ENCODE measurements at places on chromosomes 16 and 17.
A peak's percentile ranks its signal among the peaks of the same experiment; 100 is the strongest.

GRCh38 chr16:86905302-86905701, 327.0 kb downstream of the FOXL1 start:
- DNase-seq: no peak

DNA sequence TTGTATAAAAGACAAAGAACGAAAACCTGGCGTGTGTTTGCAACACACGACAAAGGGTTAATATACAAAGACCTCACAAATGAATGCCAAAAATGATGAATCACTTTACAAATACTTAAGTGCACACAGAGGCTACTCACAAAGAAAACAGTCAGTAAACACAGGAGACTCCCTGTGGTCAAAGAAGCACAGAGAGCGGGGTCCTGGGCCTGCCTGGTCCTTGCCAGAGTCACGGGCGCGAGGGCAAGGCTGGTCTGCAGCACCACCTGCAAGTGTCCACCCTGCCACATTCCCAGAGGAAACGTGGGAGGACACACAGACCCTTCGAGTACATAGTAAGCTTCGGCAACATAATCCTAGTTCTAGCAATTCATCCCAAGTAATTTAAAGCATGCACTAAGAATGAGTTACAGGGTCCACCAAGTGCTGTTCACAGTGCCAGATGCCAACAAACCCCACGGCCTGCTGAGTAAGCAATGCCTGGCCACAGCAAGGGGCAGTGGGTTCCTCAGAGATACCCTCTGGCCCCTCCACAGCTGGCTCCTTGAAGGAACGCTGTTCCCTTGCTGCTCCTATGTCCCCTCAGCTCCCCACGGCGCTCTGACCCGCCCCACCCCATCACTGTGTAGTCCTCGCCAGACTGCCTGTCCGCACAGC, 24.6 kb upstream of the FAAP100 start:
- DNase-seq: no peak

DNA sequence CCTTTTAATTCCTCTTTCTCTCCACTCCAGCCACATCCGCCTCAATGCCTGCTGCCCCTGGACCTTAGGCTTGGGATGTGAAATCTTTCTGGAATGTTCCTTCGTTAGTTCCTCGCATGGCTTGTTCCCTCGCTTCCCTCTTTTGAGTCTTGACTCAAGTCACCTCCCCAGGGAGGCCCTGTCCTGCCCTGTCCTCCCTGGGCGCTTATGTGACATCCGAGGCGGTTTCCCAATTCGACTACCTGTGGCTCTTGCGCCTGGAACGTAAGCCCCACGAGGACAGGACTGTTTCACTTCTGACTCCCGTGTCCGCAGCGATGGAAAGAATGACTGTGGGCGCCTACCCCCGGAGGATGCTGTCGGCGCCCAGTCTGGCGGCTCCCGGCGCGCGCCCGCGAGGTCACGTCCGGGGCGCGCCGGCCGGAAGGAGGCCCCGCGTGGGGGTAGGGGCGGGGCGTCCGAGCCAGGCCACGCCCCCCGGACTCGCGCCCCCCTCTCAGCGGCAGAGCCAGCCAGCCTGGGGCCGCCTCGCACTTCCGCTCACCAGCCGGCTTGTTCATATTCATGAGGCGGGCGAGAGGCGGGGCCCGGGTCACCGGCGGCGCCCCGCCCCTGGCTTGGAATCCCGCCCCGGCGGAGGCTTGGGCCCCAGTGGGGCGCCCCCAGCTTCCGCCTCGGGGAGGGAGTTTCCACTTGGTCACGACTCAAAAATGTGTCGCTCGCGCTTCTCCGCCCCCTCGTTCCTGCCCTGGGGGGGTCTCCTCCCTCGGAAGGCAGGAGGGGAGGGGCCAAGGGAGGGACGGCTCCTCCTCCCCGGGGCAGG, 8.4 kb upstream of the GLIS2 start:
- peak; percentile 96 for DNase-seq

DNA sequence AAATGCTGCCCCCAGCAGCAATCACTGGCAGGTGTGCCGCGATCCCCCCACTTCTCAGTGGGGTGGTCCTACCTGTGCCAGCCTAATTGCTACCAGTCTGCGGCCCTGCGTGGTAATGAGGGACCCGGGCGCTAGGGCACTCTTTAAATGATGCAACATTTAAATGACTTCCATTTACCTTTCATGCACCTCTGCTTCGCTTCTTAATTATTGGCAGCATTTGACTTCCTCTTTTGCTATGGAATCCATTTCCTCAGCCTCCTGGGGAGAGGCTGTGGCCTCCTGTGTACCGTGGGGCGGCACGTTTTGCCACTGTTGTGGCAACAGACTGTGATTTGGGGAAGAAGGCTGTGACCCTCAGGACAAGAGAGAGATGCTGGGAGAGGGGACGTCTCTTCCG, 86.1 kb downstream of the RPA1 start:
- DNase-seq: no peak

DNA sequence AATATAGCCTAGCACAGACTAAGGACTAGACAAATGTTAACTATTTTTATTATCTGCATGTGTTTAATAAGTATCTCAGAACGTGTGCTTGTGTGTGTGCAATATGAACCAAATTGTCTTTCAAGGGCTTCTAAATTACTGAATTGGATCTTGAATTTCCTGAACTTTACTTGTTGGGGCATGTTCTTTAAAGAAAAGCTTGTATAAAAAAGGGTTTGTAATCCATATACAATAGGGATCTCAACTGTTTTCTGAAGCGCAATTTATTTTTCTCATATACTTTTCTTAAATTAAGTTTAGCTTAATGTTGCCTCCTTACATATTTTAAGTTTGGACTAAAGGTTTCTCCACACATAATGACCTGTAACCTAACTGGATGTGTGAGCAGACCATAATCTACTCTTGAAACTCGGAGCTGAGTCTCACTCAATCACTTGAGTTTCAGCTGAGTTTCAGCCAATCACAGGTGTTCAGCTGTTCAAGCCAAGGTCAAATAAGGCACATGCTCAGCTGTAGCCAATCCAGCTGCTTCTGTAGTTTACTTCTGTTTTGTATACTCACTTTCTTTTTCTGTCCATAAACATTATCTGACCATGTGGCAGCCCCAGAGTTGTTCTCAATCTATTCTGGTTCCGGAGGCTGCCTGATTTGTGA, 72.3 kb downstream of the CDK5R1 start:
- DNase-seq: no peak

DNA sequence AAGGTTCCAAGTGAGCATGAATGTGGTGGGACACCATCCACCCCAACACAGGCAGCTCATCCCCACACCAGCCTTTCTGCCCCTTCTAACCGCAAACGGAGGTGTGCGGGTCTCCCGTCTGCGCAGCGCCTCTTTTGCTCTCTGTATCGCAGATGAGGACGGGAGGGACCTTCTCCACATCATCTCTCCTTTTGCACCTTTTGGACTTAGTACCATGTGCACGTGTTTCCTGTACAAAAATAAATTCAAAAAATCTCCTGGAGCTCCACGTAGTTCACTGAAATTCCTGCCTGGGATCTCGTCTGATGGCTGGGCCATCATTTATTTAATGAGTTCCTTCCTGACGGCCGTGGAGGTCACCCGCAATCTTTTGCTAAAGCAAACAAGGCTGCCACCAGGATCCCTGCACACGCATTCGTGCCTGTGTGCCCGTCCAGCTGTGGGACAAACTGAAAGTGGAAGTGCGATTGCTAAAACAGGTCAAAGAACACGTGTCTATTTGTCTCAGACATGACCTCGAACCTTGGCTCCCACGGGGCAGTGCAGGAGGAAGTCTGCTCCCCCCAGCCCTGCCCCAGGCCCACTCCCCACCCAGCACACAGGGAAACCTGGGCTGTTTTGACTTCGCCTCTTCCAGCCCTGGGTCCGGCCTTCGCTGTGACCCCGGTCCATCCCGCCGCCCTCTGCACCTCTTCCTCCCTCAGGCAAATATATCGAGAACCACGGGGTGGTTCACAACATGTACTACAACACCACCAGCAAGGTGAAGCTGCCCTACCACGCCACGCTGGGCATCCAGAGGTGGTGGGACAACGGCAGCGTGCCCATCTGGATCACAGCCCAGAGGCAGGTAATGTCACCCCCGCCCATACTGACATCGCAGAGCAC, 2.3 kb downstream of the ENPP7 start:
- no peak for DNase-seq

DNA sequence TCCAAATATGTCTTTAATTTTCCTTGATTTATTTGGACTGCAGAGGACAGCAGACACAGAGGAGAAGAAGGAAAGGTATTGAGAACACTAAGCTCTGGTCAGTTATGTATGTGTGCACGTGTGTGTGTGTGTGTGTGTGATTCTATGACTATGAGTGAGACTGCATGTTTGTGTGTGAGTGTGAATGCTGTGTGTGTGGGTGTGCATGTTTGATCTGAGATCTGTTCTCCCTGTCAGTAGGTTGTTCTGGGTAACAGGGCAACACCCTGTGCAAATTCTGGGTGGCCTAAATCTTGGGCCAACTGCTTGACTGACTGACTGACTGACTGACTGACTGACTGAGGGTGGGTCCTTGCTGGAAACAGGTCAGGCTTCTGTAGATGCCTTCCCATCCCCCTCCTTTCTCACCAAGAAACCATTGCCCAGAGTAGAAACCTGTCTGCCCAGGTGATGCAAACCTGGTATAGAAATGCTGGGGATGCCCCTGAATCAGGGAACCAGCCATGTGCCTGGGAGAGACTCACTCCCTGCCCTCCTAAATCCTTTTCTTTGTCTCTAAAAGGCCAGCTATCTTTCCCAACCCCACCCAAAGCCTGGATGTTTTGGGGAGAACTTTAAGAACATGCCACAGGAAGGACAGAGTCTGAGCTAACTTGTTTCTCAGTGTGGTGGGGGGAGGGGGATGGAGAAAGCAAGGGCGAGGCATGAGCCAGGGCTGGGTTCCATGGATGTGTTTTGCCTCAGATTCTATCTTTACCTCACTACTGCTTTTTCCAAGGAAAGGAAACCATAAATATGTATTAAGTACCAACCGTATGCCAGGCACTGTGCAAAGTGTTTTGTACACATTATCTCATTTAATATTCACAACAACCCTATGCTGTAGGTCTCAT, 4.5 kb upstream of the NR1D1 start:
- no peak for DNase-seq

GRCh38 chr16:77195411-77195810, 3.8 kb upstream of the SYCE1L start:
- DNase-seq: no peak

- DNase-seq: no peak
Observed at GRCh38 chr17:69213059-69213813, 15.4 kb downstream of the ABCA10 start.

- DNase-seq: no peak
Observed at GRCh38 chr17:76682296-76682695, 28.5 kb downstream of the MXRA7 start.

GRCh38 chr17:28756049-28756804, 12.4 kb downstream of the TRAF4 start:
- no peak for DNase-seq

DNA sequence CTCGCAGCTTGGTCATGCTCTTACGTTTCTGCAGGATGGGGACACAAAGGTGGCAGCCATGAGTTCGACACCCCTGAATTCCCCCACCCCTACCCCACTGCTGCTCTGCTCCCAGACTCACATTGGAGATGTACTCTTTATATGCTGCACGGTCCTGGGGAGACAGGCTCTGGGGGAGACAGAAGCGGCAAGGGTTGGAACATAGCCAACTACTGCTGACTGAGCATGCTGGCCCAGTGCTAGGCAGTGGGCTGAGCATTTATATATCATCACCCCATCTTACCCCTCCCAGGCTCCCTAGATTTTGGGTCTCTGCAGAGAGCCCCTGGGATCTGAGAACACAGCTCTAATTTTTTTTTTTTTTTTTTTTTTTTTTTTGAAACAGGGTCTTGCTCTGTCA, 8.1 kb upstream of the ATXN7L3 start:
- no peak for DNase-seq

- no peak for DNase-seq
Observed at GRCh38 chr16:65069065-65069464, 52.8 kb downstream of the CDH11 start.

DNA sequence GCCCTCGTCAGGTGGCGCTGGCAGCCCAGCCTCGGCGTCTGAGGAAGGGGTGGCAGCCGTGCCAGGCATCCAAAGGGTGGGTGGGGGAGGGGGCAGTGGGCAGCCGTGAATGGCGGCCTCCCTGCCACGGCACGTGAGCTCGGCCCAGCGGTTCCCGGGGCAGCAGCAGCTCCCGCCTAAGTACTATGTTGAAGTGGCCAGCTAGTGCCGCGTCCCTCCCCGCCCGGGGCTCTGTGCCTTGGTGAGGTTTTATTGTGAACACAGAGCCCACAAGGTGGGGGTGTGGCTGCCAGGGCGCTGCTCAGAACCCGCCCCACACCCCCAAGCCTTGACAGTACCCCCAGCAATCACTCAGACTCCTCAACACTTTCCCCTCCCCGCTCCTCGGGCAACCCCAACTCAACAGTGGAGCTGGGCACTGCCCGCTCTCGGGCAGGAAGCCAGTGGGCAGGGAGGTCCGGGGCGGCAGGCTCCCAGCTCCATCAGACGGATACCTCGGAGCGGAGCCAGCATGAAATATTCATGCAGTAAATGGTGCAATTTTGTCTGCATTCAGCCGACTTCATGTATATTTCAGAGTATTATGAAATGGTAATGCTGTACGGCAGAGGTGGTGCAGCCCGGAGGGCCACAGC, 80.4 kb downstream of the ENGASE start:
- DNase-seq: no peak
